ENCODE measurements at places on chromosomes 6 and 20.
A peak's percentile ranks its signal among the peaks of the same experiment; 100 is the strongest.

GRCh38 chr6:34248198-34248726 is 544 bp downstream of the SMIM29 start:
- H3K27me3 ChIP-seq, result no peaks in the 10 kb centered on the region
- H3K4me3 ChIP-seq, result peak overlapping the region; percentile 96
- H3K4me1 ChIP-seq, result peaks cover 26% of the 10 kb centered on the region
- peak; percentile 41 for DNase-seq

- no peaks in the 10 kb centered on the region for H3K36me3 ChIP-seq
- H3K4me1 ChIP-seq, result no peaks in the 10 kb centered on the region
- no peak overlapping the region for H3K27ac ChIP-seq
- no peak for DNase-seq
- H3K4me3 ChIP-seq, result no peak overlapping the region
Measured at GRCh38 chr6:133083248-133083967, 157.7 kb upstream of the EYA4 start.

- H3K4me1 ChIP-seq, result no peaks in the 10 kb centered on the region
- no peaks in the 10 kb centered on the region for H3K36me3 ChIP-seq
- no peak for DNase-seq
- no peak overlapping the region for H3K4me3 ChIP-seq
Measured at GRCh38 chr6:32370505-32370904, 1.2 kb downstream of the TSBP1 start.

GRCh38 chr20:49794336-49795134 is 18.1 kb upstream of the SLC9A8 start:
- no peaks in the 10 kb centered on the region for H3K4me1 ChIP-seq
- H3K27ac ChIP-seq, result no peak overlapping the region
- H3K4me3 ChIP-seq, result no peak overlapping the region
- H3K27me3 ChIP-seq, result peaks cover 10% of the 10 kb centered on the region
- no peaks in the 10 kb centered on the region for H3K36me3 ChIP-seq
- no peak for DNase-seq

DNA sequence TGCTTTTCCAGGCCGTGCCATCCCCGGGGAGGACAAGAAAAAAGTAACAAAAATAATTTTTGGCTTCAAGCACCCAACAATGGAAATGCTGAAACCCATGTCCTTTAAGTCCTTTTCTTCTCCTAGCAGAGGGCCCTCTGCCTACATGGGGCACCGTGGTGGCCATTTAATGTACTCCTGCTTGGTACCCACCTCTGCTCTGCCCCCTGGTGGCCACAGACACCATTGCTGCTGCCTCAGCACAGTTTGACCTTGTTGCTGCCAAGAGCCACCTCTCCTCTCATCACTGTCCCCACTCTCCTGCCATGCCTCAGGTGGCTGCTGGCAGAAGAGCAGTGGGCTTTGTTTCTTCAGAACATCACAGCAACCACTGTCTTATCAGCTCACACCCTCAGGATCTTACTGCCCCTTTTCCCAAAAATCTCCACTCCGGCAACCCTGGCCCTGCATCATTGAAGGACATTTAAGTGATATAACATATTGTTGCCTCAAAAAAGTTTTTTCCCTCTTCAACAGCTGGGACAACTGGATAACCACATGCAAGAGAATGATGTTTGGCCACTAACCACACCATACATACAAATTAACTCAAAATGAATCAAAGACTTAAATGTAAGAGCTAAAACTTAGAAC is 12.9 kb upstream of the ARMC2 start:
- no peaks in the 10 kb centered on the region for H3K36me3 ChIP-seq
- DNase-seq, result peak; percentile 60
- H3K27me3 ChIP-seq, result no peaks in the 10 kb centered on the region
- H3K4me1 ChIP-seq, result no peaks in the 10 kb centered on the region

DNA sequence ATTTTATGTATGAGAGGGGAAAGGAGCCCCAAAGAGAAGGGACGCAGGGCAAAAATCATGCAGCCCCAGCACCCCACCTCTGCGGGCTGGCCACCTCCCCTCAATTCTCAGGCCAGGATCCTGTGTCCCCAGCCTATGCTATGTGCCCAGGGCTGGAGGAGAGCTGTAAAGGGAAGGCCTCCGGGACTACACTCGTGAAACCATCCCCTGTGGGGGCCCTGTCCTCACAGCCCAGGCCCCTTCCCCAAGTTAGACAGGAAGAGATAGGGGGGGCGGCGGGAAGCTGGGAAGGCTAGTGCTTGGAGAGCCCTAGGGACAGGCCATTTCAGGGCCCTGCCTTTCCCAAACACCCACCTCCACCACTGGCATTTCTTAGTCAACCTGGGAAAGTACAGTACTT is 1.4 kb upstream of the COL11A2 start:
- H3K27me3 ChIP-seq, result peaks cover 16% of the 10 kb centered on the region
- peaks cover 14% of the 10 kb centered on the region for H3K4me1 ChIP-seq
- no peak overlapping the region for H3K27ac ChIP-seq
- H3K36me3 ChIP-seq, result peaks cover 40% of the 10 kb centered on the region
- H3K4me3 ChIP-seq, result no peak overlapping the region
